ENCODE measurements at places on chromosomes 12 and 14. TPM values are rescaled to one million over a fixed set of nuclear protein-coding genes. Genes with fewer than 3 reads are reported as not detected.

The IQSEC3 gene
- not detected for total RNA-seq

- DNase-seq = no peak
These were observed 4.7 kb downstream of the RPS6KL1 start for GRCh38 chr14:74918380-74918779.

GRCh38 chr12:55926738-55927587, 731 bp downstream of the PYM1 start:
- peak; percentile 74 for DNase-seq

- peak; percentile 16 for DNase-seq
These were observed 25.7 kb downstream of the FGF23 start for GRCh38 chr12:4353785-4354208.

DNA sequence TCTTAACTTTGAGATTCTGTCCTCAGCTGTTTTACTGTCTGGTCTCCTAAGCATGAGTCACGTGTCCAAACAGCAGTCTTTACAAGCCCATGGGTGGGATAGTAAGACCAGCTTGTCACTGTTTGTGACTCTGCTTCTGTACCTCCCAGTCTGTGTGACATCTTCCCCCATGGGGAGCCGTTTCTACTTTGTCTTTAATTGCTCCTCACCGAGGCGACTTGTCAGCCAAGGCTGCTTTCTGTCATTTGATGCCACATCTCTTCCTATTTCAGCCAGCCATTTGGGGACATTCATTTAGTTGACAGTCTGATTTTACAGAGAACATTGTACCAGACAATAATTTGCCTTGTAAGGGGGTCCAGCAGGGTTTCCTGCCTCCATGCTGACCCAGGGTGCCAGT, 534.8 kb downstream of the NRXN3 start:
- DNase-seq = no peak

The LRRK2 gene
- 0.58 TPM for total RNA-seq

GRCh38 chr12:4535092-4535491, 3.6 kb upstream of the RAD51AP1 start:
- DNase-seq = no peak

The ATF7 gene
- 13.6 TPM for total RNA-seq

DNA sequence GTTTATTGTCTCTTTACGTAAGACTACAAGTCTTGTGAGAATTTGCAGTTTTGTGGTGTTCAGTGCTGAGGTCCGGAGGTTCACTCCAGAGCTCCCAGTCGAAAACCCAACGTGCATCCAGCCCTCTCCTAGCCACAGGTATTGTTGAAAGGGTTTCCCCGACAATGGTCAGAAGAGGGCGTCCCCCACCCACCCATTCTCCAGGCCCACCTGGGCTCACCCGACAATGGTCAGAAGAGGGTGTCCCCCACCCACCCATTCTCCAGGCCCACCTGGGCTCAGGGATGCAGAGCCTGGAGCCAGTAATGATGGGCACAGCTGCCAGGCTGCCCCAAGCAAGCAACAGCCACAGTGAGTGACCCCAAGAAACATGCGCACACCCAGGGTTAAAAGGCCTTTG, 126.8 kb upstream of the EVL start:
- DNase-seq = no peak

GRCh38 chr12:51270067-51270950, at the start of gene SMAGP:
SMAGP (minus strand) TSS chr12:51270415; CDS start chr12:51269278, 1,137 bp downstream.
- DNase-seq = no peak

The ARHGAP9 gene
- total RNA-seq = not detected

DNA sequence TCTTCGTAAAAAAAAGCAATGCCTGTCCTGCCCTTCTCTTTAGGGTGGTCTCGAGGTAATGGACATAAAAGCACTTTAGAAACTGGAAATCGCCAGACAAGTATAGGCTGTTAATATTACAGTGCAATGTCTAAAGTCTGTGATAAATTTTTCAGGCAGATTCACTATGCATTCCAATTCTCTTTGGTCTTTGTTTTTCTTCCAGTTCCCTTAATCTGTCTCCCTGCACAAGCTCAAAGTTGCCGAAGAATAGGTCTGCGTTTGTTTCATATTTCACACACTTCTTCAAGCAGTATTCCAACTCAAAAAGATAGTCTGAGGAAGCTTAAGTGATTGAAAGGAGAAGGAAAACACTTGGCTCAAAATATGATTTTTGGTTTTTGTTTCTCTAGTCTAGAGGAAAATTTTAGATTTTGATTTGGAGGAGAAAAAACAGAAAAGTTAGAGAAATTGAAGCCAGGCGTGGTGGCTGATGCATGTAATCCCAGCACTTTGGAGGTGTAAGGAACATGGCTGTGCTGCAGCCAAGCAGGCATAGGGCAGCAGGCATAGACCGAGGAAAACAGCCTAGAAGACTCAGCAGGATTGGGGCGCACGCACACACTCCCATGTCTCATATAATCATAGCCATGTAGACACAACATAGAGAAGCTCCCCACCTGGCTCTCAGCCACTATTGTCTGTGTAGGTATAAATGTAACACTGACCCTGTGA, 96.2 kb upstream of the TMPO start:
- no peak for DNase-seq

The RAD51AP1 gene
- 23.2 TPM for total RNA-seq

GRCh38 chr12:2347844-2348481, 295.2 kb downstream of the CACNA1C start:
- DNase-seq = no peak

GRCh38 chr14:38285962-38286361, 30.1 kb upstream of the CLEC14A start:
- DNase-seq = no peak

The FAM186B gene
- 0.32 TPM for total RNA-seq

- no peak for DNase-seq
These were observed 344.1 kb upstream of the PDE3A start for GRCh38 chr12:20024194-20024593.

DNA sequence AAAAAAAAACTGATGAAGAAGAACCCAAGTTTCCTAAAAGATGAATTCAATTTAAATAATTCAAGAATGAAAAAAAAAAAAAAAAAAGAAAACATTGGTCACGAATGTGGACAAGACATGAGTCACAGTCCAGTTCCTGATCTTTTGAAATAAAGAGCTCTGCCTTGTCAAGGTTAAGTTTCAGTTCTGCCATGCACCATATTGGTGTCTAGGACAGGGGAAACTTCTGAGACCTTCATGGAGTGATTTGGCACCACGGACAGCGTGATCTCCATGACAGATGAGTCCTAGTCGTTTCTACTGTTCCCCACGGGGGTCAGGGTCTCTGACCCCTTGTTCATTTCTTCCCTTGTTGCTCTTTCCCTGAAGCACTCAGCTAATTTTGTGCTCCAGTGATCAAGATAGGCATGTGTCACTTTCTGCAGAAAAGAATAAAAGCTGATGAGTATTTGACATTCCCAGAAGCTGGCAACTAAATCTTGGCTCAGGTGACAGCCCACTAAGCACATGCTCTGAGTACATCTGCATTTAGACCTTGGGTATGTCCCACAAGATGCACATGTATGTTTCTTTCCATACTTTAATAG, 1159.7 kb downstream of the BCL11B start:
- DNase-seq = no peak

The PRR4 gene
- total RNA-seq = 1.2 TPM

DNA sequence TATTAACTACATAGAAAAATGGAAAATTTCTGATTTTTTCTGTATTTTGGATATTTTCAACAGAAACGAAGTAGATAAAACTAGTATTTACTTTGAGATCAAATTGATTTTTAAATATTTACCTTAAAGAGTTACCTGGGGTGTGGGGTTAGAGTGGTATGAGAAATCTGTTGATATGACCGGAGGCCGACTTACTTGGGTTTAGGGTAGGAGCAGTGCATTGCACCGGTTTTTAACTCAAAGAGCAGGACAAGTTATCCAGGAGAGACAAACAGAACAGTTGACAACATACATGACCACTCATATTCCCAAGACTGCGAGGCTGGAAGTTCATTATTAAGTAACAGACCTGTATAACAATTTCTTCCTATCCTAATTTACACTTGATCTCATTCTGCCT, 31.4 kb downstream of the TPH2 start:
- no peak for DNase-seq

DNA sequence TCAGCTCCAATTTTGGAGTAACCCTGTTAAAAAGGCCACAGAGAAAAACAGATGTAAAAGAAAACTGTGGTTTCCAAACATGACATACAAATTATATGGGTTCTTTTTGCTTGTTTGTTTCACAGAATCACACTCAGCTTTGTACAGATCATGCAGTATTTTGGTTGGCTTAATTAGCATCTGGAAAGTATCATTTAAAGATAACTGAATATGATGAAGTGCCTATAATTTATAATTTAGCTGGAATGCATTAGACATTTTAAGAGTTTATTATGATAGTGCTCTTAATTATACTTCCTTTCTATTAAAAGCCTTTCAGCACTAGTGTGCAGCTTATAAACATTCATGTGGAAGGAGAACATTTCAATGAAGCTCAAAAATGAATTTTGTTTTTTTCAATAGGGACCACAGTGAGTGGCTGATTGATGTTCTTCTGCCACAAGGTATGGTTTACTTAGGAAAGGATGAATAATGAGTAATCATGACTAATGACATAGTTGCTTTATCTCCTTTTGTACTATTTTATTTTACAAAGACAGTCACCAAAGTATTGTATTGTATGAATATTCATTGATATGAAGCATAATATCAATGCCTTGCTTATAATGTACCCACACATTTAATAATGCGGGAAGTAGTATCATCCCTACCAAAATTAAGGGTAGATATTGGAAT, 98.3 kb downstream of the UNC79 start:
- no peak for DNase-seq

The INSM2 gene
- not detected for total RNA-seq

- no peak for DNase-seq
These were observed 87.7 kb downstream of the GPR135 start for GRCh38 chr14:59377491-59377890.

GRCh38 chr12:18851271-18851670, 113.4 kb downstream of the CAPZA3 start:
- no peak for DNase-seq

DNA sequence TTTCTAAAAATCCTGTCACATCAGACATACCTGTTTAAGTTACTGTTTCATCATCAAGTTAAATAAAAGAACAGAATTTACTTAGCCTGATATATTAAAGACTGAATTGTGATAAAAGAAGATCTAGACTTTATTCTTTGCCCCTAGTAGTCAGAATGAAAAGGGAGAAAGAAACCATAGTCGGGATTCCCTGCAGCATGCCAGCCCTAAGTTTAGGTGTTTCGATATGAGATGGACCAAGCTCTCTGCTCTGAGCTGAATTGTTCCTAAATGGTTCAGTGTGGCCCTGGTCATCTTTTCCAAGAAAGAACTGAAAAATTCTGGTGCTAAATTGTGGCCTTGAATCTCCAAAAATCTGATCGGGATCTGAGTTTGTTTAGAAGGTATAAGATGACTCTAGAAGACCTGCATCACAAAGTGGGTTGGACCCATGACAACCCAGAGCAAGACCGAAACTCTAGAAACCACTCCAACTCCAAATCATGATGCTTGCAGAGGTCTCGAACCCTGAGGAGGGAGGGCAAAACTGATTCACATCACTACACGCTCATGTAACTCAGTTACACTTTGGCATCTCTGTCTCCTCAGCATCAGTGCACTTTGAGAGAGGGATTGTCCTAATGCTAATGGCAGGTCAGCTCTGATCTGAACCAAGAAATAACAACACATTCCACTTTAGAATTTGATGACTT, 15.7 kb downstream of the PTGER2 start:
- DNase-seq = no peak

Data from foreskin keratinocyte (primary cell).